Stimulated activated CD4-positive, alpha-beta T cell treated with anti-CD3 and anti-CD28 coated beads, Interleukin-1b, Interleukin-23, amount 100 ng/mL, for 48 hours (primary cell): ENCODE measurements at places on chromosomes 6 and 20.

GRCh38 chr6:14312587-14312986, 195.0 kb downstream of the CD83 start:
- no peak for DNase-seq

- DNase-seq, result no peak
These were observed 10.1 kb upstream of the CALHM6 start for GRCh38 chr6:116450769-116451740.

DNA sequence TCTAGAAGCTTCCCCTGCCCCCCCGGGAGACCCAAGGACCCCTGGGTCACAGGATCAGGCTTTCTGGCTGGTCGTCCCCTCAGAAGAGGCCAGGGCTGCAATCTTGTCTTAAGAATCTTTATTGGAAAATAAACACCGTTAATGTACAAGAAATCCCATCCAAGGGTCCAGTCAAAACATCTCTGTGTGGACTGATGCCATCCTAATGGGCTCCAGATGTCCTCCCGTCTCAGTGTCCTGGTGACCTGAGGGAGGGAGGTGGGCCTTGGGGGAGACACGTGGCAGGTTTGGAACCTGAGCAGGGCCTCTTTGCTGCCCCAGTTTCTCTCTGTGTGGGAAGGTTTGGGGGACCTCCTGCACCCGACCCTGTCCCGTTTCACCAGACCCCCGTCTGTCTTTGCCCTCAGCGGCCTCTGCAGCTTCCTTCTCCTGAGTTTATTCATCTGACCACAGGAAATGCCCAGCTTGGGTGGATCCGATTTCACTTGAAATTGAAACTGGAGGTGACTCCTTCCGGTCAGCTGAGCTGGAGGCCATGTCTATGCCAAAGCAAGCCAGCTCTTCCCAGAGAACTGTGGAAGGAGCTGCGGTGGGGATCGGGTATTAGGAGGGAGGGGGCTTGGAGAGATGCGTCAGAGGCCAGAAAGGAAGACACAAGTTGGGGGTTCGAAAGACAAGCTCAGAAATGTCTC, 75.1 kb downstream of the SLC2A10 start:
- no peak for DNase-seq

DNA sequence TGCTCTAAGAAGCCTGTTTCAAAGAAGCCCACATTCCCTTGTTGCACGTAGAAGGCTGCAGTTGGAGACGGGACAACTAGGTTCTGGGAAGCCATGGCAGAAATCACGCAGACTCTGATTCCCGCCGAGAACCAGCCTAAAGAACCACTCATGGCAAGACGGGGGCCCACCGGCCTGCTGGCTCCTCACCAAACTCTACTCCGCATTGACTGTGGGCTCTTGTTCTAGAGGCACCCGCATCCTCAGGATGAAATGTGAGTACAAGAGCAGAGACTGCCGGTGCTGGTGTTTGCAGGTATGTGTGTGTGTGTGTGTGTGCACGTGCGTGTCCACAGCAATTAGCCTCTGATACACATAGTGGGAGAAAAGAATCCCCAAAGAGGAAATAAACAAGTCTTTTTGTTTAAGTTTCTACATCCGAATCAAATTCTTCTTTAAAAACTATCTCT, 42.3 kb upstream of the NR2E1 start:
- DNase-seq, result no peak

DNA sequence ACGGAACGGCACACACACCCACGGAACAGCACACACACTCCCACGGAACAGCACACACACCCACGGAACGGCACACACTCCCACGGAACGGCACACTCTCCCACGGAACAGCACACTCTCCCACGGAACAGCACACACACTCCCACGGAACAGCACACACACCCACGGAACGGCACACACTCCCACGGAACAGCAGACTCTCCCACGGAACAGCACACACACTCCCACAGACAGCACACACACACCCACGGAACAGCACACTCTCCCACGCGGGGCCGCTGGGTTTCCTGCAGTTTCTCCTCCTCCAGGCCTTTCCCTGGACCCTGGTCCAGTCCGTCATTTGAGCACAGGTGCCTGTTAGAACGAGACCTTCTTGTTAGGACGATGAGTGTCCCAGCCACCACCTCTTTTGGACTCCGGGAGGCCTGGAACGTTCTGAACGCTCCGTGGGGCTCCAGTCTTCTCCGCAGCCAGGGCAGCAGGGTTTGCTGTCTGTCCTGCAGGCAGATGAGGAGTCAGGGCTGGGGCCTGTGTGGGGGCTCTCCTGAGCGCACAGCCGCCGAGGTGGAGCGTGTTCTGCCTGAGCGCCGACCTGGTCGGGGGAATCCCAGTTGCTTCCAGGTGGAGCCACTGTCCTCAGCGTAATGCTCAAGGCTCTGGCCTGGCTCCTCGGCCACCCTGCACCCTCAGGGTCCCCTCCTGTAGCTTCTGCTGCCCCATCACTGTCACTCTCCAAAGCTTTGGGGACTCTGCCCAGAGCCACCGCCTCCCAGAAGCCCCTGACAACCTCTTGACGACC, 17.6 kb upstream of the TNFRSF6B start:
- DNase-seq, result no peak

GRCh38 chr20:34552569-34552968, 5.9 kb upstream of the MAP1LC3A start:
- DNase-seq, result no peak

GRCh38 chr6:107045826-107046675, 18.1 kb downstream of the MTRES1 start:
- no peak for DNase-seq

- no peak for DNase-seq
These were observed 58.1 kb downstream of the UBE2V1 start for GRCh38 chr20:50054626-50055511.
